ENCODE measurements at places on chromosomes 11 and 22.

DNA sequence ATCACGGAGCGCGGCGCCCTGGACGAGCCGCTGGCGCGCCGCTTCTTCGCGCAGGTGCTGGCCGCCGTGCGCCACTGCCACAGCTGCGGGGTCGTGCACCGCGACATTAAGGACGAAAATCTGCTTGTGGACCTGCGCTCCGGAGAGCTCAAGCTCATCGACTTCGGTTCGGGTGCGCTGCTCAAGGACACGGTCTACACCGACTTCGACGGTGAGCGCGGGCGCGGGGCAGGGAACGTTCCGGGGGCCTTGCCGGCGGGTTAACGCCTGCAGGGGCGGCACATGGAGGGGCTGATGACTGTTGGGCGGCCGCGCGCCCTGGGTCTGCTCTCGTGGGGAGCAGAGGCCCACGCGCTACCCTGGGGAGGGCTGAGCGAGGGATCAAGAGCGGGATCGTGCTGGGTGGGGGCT is 1.0 kb downstream of the PIM3 start:
- no peak for DNase-seq

DNA sequence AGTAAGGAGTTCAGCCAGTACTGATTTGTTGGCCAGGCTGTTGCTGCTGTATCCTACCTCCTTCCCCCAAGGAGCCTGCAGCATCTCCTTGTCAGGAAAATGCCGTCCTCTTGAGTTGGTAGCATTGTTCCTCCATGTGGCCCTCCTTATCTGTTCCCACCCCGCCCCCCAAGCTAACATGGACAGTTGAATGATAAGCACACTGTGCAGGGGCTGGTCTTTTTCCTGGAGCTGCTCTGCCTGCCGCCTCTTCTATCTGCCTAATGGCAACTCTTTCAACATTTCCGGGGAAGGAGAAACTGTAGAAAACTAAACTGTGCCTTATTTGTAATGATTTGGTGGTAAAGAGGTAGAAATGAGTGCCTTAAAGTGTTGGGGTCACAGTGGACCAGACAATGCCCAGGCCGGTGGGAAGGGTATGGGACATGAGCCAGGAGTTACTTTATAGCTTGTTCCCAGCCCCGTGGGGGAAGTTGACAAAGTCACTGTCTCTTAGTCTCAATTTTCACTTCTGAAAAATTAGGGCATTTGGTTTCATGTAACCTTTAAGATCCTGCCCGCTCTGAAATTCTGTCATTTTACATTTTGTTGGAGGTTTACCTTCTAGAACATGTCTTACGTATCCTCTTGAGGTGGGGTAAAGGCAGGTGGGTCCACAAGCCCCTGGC is 4.5 kb downstream of the FAM118A start:
- DNase-seq: no peak

DNA sequence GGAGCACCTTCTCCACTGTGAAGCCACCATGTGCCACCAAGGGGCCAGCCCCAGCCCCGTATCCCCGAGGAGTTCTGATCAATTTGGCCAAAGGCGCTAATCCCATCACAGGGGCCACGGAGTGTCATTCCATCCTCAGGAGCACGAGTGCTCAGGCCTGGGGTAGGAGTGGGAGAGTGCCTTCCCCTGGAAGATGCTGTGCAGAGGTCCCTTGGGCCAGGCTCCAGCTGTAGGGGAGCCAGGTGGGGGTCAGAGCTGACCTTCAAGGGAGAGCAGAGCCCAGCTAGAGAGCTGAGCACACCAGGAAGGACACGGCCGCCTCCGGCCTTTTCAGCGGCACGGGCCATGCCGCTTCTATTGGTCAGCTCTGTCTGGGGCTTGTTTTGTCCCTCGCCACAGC is 1459.9 kb downstream of the BRD1 start:
- DNase-seq: no peak

GRCh38 chr11:110447343-110447742 is 17.6 kb downstream of the FDX1 start:
- DNase-seq: no peak

DNA sequence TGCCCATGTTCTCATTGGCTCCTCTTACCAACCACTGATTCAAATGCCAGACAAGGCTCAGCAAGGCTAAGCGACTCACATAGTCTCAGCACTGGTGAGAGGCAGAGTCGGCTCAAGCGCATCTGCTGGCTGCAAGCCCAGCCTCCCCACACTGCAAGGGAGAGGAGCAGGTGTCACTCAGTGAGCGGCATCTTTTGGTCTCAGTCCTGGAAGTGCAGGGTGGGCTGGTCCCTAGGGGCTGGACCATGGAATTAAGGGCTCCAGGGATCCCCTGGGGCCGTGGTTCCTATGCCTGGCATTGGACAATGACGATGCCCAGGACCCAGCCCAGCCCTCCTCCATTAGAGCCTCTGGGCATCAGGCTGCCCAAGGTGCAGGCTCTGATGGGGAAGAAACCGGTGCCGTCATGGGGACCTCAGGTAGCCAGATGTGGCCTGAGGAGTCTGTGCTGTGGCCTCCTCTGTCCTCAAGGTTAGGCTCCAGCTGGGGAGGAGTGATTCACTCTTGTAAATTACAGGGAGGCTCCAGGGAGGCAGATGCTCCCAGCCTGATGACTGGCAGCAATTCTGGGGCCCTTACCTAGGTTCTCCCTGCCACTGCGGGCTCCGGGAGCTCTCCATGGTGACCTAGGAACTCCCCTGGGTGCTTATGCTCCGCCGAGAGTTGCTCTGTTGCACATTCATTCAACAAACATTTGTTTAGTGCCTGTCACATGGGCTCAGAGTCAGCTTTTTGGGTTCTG is 28.0 kb downstream of the FADS2 start:
- DNase-seq: peak; percentile 46

GRCh38 chr22:35993048-35993714 is 35.4 kb downstream of the RBFOX2 start:
- no peak for DNase-seq

DNA sequence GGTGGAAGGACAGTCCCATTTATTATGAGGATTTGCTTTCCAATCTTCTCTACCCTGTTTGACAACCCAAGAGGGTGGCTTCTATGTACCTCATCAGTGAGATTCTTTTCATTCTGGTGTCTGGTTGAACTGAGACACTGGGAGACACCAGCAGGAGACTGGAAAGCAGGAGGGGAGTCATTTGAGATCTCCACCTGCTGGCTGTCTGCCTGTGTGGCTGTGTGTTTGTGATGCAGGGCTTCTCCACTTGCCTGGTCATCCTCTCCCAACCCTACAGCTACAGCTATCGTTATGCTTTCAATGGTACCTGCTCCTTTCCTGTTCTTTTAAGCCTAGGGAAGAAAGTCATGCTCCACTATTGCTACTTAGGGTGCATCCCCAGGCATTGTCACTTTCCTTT is 48.6 kb downstream of the MRGPRX1 start:
- DNase-seq: no peak

All from kidney tubule cell (primary cell).